Breast epithelium (tissue), 4 donors: ENCODE measurements at places on chromosomes 1 and 21. TPM values are rescaled to one million over a fixed set of nuclear protein-coding genes. Genes with fewer than 3 reads are reported as not detected.

The HES3 gene
- not detected for total RNA-seq

- DNase-seq, result no peak
Observed at GRCh38 chr1:1779691-1780597, 1.7 kb upstream of the NADK start.

- DNase-seq, result no peak
Observed at GRCh38 chr1:47424336-47424982, 8.4 kb downstream of the FOXE3 start.

- DNase-seq, result no peak
Observed at GRCh38 chr1:115160728-115161127, 71.4 kb upstream of the TSPAN2 start.
